Retina (tissue), 1 donor: ENCODE measurements at places on chromosomes 5 and 9.

DNA sequence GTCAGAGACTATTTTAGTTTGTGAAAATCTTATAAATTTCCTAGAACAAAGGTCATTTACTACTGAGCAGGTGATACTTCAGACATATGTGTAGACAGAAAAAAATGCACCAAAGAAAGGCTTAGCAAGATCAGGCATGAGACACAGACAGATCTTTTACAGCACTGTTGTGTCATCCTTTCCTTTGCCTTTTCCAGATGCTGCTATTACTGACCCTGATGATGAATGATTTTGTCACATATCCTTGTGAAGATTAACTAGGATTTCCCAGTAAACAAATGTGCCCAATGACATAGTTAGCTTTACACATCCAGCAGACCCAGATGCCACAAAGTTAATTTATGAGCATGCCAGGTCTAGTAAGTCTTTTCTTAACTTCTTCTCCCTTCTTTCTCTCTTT is 68.2 kb downstream of the DMRTA1 start:
- no peak for DNase-seq

- no peak for DNase-seq
These were observed 11.6 kb upstream of the PRR16 start for GRCh38 chr5:120452471-120452870.

- DNase-seq: no peak
These were observed 1.8 kb downstream of the CDKN2B-AS1 start for GRCh38 chr9:21996438-21996837.

DNA sequence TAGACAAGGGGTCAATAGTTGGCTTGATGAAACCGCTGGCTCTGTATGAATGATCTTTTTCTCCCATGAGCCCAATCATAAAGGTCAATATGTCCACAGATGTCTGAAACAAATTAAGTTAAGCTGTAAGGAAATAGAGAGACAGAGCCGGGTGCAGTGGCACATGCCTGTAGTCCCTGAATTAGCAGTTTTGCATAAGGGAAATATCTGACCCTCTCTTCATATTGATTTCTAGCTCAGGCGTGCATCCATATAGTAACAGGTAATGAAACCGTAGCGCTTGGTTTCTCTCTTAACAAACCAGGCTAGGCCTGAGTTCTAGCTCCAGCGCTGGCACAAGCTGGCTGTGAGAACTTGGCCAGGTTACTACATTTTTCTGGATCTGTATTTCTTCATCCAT is 118.1 kb upstream of the ERCC6L2 start:
- DNase-seq: no peak

DNA sequence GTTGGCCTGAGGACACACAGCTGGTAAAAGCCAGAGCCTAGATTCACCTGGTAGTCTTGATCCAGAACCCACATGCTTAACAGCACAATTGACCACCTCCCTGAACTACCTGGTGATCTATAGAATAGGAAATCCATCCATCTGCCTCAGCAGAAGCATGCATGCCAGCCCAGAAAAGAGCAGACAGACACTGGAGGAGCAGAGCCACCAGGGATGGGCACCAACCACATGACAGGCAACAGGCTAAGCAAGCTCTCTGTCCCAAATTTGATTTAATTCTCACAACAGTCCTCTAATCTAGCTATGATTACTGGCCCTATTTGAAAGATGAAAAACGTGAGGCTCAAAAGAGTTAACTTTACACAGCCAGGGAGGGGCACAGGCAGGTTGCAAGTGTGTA is 208.1 kb downstream of the SPOCK1 start:
- DNase-seq: no peak

- DNase-seq: no peak
These were observed 235.5 kb upstream of the ZNF608 start for GRCh38 chr5:124981901-124982300.

DNA sequence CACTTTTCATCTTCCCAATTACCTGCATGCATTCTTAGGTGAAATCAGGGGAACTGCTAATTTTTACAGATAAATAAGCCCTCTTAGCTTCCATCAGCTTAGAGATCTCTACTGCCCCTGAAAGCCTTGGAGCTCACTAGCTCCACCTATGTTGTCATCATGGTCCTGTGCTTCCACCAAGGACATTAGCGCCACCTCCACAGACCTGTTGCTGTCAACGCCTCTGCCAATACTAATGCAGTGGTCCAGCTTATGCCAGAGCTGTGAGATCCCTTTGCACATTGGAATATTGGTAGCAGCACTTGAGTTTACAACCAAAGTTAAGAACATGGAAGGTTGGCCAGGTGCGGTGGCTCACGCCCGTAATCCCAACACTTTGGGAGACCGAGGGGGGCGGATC is 7.7 kb upstream of the SHISAL2B start:
- no peak for DNase-seq

GRCh38 chr9:37509536-37509935 is 23.8 kb downstream of the POLR1E start:
- DNase-seq: no peak

DNA sequence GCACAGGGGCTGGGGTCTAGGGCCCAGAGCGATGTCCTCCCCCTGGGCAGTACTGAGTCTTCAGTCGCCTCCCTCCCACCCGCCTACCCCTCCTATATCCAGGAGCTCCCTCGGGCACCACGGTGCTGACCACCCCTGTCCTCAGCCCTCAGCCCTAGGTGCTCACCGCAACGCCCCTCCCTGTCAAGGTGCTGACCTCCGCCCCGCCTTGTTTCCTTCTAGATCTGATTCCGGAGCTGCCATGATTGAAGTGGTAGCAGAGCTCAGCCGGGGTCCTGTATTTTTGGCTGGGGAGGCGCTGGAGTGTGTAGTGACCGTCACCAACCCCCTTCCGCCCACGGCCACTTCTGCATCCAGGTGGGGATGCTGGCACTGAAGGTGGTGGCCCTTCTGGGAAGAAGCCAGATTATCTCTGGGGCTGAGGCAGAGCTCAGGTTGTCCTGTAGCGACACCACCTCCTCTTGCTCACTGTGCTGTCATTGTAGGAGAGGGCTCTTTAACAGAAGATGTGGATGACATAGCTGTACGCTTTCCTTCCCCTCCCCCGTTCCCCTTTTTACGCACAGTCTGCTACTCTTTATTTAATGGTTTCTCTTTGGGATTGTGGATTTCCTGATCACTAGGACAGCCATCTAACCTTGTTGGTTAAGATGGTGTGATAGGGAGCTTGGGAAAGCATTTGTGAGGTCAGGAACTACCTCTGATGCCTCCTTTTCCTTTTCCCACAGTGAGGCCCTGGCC is 598 bp downstream of the RGP1 start:
- DNase-seq: no peak

DNA sequence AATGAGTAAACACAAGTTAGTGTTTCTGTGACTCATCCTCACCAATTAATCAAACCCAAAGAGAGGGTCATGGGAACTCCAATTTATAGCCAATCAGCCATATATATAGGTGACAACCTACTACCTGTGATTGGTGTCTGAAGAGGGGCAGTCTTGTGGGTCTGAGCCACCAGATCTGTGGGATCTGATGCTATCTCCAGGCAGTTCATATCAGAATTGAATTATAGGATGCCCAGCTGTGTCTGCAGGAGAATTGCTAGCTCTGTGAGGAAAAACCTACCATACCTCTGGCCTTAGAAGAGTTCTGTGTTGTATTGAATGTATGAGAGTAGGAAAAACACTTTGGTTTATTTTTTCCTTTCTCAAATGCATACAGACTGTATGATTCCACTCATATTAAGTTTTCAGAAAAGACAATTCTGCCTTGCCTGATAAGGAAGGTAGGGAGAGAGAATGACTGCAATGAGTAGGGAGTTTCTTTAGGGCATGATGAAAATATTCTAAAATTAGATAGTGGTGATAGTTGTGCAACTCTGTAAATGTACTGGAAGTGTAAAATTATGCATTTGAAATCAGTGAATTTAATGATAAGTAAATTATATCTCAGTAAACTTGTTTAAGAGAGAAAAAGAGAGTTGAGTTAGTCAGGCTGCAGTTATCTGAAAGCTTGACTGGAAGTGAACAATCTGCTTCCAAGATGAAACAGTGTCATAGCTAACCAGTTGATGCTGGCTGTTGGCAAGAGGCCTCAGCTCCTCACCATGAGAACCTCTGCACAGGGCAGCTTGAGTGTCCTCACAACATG is 274.9 kb downstream of the AUH start:
- no peak for DNase-seq

GRCh38 chr5:173217626-173218397 is 17.2 kb downstream of the NKX2-5 start:
- DNase-seq: no peak

DNA sequence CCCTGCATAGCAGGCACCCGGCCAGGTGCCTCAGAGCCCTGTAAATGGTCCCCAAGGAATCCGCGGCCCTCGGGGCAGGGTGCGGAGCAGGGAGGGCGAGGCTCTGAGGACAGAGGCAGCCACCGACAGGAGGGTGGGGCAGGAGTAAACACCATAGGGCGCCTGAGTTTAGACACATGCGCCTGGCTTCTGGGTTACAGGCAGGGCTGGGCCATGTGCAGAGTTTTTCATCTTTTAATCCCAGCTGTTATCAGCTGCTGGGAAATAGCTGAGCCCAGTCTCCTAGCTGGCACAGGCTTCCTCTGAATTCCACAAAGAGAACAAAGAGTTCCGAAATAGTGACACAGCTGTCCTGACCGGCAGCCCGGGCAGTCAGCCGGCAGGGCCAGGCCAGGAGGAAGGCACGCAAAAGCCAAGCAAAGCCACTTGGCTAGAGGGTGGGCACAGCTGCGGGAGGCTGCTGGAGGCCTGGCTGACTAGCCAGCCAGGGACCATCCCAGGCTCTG is 98.9 kb upstream of the PHYKPL start:
- no peak for DNase-seq

GRCh38 chr9:125284855-125285254 is 23.2 kb downstream of the GAPVD1 start:
- no peak for DNase-seq

DNA sequence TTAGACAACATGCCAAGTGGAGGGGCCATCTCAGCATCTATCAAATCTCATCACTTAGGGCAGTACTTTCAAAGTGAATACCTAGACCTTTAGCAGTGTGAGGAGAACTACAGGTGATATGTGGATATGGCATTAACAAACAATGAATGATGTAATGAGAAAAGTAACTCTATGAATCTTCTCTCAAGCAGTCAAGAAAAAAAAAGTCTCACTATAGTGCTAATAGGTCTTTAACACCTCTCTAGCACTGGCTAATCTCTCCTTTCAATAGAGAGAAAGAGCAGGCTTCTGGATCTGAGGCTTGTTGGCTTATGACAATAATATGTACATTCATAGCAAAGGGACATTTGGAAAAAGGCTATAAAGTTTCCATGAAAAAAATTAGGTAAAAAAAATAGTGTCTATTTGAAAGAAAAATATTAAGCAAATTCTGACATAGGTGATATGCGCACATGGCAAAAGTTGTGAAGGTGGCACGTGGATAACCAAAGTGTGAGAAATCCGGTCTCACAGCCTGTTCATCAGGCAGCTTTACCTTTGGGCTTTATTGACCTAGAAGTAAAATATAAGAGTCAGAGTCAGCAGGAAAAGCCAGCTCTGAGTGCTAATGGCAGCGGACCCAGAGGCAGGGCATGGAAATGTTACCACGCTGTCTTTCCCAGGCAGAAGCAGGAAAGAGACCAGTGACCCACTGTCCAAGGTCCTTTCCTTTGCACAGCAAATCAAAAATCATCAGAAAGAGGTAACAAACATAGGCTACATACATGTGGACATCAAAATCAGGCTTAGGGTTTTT is 203.4 kb downstream of the EFNA5 start:
- no peak for DNase-seq

GRCh38 chr9:116160676-116161571 is 7.3 kb downstream of the PAPPA start:
- DNase-seq: no peak

DNA sequence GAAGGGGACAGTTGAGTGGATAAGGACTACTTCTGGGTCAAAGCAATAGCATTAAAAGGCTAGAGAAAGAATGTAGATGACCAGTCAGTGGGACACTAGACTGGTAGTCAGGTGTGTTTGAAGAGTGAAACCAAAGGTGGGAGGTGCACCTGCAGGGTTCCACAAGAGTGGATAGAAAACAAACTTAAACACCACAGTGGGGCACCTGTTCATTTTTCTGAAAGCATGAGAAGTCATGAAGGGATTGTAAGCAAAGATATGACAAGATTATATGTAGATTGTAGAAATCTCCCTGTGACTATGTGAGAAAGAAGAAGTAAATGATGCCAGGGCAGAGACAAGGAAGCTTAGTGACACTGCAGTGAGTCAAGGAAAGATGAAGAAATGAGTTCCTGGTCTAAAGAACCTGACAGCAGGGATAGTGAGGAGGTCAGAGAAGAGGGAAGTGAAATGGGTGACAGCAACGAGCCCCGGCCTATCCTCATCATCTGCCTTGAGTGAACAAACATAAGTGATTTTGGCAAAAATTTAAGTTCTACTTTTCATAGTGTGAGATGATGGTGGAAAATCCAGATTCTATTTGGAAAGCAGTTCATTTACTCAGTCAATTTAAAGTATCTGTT is 296.9 kb downstream of the TLE4 start:
- no peak for DNase-seq

DNA sequence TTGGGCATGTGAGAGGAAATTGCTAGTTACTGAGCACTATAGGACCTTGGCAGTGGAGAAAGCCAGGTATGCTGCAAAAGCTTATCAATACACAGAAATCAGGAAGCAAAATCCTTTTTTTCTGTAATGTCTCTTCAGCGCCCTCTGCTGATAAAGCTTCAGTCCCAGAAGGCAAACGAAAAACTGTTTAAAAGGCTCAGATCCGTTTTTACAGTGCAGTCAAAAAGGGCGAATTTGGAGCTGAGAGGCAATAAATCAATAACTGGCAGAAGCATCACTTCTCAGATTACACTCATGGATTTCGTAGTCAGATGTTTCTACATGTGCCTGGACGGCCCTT is 1.1 kb upstream of the MAN2A1 start:
- no peak for DNase-seq

GRCh38 chr5:118857700-118858099 is 130.6 kb downstream of the DTWD2 start:
- DNase-seq: no peak

GRCh38 chr5:5481633-5482032 is 59.2 kb downstream of the ICE1 start:
- DNase-seq: no peak

DNA sequence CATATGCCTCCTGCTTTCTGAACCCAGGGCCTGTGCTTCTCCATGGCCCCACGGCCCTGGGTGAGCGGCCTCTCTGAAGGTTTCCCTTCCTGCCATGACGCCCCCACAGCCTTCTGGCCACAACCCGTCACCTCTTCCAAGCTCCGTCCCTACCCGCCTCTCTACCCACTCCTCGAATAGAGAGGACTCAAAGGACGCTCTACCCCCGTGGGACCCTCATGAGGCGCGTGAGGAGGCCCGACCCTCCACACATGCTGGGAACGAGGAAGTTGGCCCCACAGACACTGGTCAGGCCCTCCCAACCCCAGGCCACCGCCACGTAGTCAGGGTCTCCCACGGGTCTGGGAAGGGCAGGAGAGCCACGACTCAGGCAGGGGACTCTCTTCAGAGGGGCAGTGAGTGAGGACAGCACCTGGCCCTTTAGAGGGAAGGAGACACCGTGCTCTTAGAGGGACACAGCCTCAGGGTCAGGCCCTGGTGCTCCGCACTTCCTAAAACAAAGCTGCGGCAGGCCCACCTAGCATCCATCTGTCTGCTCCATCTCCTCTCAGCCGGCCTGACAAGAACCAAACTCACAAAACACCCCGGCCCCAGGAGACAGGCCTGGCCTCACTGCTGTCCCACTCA is 5.3 kb downstream of the BRD3 start:
- peak; percentile 14 for DNase-seq
